ENCODE measurements at places on chromosomes 3 and 15.

DNA sequence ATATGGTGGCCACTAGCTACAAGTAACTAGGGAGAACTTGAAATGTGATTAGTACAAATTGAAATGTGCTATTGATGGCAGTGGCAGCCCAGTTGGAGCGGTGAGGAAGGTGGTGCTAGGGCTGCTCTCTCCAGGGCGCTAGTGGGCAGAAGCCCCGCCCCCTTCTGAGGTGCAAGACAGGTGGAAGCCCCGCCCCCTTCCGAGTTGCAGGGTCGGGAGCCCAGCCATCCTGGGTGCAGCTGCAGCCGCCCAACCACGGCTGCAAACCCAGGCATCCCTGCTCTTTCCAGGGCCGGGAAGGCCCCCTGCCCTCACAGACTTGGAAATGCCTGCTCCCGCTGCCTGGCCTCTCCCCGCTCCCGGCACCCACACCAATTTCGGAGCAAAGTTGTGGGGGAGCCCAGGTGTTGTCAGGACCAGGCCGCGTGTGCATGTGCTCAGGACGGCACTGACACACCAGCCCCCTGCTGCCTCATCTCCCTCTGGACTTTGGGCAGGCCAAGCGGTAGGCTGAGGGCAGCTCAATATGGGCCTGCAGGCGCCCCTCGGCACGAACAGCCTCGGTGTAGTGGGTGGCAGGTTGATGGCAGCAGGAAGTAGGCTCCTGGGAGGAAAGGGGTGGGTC lies 10.0 kb downstream of the ATR start:
- DNase-seq, result no peak

DNA sequence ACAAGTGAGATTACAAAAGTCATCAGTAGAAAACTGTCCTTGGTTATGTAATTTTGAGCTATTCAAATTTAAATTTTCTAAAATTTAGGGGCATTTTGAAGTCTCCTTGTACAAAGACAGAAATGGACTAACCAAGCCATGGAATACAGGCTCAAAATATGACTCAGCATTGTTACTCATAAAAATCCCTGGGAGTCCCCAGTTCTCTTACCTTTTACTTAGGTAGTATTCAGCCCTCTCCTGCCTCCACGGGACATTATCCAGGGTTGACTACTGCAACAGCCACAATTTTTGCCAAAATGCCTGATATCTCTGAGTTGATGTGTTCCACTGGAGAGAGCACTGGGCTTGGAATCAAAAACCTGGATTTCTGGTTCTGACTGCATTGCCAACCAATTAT lies 25.0 kb downstream of the CLDN18 start:
- no peak for DNase-seq

- no peak for DNase-seq
Measured at GRCh38 chr3:172268868-172269267, 179.4 kb downstream of the GHSR start.

DNA sequence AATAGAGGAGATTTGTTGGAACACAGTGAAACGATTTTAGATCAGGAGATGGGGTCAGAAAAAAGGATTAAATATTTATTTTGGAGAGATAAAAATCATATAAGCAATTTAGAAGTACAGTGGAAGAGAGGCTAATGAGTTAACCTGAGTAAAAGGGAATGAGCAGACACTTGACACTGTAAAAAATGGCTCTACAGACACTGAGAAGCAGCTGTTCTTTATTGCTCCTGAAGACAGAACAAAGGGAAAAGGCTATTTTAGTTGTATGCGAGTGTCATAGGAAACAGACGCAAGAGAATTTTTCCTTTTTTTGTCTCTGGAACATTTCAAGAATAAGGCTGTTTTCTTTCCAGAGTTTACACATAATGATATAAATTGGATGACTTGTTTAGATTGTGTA lies 34.3 kb downstream of the ASTE1 start:
- DNase-seq, result no peak

DNA sequence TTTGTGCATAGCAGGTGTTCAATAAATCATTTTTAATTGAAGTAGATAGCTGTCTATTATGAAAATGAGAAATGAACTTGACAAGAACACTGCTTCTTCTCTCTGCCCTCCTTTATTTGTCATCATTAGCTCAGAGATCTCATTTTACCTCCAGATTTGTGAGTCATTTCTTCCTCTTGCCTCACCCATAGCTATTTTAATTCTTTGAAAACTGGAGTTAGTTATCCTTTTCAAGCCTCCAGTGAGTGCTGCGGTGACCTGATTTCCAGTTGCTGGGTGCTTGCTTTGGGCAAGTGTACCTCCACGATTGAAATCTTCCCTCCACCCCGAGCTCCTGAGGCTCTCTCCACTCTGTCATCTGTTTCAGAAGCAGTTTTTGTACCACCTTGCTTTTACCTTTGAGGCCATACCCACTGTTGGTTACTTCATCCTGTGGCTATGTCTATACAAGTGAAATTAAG lies 114.6 kb downstream of the NFKBIZ start:
- no peak for DNase-seq

- DNase-seq, result no peak
Measured at GRCh38 chr15:64443747-64444621, 16.4 kb upstream of the ZNF609 start.

- no peak for DNase-seq
Measured at GRCh38 chr15:42146551-42147430, 9.6 kb downstream of the PLA2G4F start.

- DNase-seq, result no peak
Measured at GRCh38 chr3:138296639-138297038, 33.0 kb downstream of the NME9 start.

- DNase-seq, result no peak
Measured at GRCh38 chr3:173750095-173750494, 352.6 kb downstream of the NLGN1 start.

DNA sequence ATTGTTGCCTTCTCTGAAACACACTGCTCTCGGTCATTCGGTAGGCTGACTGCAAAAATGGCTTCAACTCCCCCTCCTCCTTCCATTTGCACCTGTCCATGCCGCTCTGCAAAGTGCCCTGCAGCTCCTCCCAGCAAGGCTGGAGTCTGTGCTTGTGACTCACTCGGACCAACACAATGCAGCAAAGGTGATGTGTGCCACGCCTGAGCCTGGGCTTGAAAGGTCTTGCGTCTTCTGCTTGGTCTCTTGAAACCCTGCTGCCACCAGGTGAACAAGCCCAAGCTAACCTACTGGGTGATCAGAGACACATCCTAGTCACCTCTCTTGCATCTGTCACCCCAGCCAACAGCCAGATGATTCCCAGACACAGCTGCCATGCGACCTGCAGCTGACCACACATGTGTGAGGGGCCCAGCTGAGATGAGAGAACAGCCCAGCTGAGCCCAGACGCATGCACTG lies 71.1 kb downstream of the MGLL start:
- DNase-seq, result no peak

- no peak for DNase-seq
Measured at GRCh38 chr15:48596841-48597240, 48.7 kb downstream of the FBN1 start.

GRCh38 chr15:76274821-76275220 lies 36.4 kb downstream of the ETFA start:
- no peak for DNase-seq

DNA sequence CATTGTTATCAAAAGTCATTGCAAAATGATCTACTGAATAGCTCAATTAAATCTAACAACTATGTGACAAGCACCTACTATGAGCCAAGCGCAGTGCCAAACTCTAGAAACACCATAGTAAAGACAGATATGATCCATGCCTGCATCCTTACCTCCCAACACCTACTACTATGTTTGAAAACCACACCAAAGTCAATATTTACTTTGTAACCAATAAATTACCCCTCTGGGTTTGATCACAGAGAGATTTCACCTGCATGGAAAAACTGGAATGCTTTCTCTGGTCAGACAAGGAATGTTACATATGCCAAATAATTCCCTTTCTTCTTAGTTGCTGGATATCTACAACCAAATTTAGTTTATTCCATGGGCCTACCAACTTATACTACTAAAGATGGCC lies 422.2 kb downstream of the FHIT start:
- DNase-seq, result no peak

- no peak for DNase-seq
Measured at GRCh38 chr3:82053236-82053635, 291.8 kb upstream of the GBE1 start.

- no peak for DNase-seq
Measured at GRCh38 chr3:123153125-123154019, 48.4 kb upstream of the SEC22A start.

DNA sequence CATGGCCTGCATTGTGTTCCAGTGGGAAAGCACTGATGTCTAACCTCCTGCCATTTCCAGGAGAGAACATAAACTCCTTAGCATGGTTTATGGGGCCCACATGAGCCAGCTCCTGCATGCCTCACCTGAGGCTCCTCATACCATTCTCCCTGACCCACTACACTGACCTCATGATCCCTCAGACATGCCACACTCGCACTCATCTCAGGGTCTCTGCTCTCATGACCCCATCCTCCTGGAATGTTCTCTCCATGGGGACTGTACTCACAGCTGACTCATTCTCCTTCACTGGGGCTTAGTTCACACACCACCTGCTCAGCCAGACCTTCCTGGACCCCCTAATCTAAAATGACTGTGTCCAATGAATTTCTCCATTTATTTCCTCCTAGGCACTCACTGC lies 4.0 kb upstream of the LMCD1 start:
- DNase-seq, result no peak

- DNase-seq, result no peak
Measured at GRCh38 chr3:57006949-57007419, 53.5 kb upstream of the SPATA12 start.

- DNase-seq, result no peak
Measured at GRCh38 chr3:127651516-127652172, 21.1 kb upstream of the ABTB1 start.

GRCh38 chr15:72182673-72183072 lies 14.9 kb downstream of the GRAMD2A start:
- no peak for DNase-seq

DNA sequence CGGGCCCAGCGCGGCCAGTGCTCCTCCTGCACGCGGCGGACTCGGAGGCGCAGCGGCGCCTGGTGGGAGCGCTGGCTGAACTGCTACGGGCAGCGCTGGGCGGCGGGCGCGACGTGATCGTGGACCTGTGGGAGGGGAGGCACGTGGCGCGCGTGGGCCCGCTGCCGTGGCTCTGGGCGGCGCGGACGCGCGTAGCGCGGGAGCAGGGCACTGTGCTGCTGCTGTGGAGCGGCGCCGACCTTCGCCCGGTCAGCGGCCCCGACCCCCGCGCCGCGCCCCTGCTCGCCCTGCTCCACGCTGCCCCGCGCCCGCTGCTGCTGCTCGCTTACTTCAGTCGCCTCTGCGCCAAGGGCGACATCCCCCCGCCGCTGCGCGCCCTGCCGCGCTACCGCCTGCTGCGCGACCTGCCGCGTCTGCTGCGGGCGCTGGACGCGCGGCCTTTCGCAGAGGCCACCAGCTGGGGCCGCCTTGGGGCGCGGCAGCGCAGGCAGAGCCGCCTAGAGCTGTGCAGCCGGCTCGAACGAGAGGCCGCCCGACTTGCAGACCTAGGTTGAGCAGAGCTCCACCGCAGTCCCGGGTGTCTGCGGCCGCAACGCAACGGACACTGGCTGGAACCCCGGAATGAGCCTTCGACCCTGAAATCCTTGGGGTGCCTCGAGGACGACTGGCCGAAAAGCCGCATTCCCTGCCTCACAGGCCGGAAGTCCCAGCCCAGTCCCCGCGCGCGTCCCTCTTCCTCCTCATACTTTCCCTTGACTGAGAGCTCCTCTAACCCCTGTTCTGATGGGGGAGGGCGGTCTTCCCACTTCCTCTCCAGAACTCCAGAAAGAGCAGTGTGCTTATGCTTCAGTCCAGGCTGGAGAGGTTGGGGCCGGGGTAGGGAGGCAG lies 1.4 kb upstream of the IL17RC start:
- DNase-seq, result peak; percentile 19

DNA sequence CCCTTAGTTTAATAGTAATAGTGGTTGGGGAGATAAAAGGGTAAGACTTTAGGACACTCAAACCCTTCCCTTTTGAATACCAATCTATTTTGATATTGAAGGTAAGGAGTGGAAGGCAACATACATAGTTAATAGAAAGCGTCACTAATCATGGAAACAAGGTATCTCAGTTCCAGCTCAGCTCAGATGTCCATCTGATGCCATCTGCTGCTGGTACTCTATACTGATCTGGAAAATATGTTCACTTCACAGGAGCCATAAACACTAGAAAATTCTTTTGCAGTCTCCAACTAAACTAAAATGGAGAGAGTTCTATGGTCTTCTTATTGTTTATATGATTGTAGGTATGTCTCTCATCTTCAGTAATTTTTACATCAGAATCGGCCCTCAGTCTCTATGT lies 1777.1 kb downstream of the OTOL1 start:
- no peak for DNase-seq

GRCh38 chr15:73391128-73391872 lies 22.5 kb upstream of the HCN4 start:
- DNase-seq, result no peak
